ENCODE measurements at places on chromosomes 3 and 15.

DNA sequence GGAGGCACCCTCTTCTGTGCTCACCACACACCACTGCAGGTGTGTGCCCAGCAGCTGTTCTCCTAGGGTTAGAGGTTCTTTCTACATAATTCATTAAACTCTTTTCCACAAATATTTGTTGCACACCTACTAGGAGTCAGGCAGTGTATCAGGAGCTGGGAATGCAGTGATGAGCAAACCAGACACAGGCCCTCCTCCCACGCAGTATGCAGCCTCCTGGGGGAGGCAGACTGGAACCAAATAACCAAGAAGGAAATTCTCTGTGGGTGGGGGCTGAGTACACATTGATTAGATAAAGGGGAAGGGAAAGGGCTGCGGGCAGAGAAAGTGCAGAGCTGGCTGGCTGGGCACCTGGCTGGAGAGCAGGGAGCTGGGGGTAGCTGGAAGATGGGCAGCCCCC, 18.5 kb upstream of the C3orf22 start:
- no peak for DNase-seq

DNA sequence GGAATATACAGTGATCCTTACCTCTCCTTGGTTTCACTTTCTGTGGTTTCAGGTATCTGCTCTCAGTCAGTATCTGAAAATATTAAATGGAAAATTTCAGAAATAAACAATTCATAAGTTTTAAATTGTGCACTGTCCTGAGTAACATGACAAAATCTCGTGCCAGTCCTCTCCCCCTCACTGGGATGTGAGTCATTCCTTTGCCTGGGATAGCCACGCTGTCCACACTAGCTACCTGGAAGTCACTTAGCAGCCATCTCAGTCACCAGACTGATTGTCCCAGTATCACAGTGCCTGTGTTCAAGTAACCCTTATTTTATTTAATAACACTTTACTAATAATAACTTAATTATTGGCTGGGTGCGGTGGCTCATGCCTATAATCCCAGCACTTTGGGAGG, 15.3 kb upstream of the KLHL25 start:
- DNase-seq, result no peak

DNA sequence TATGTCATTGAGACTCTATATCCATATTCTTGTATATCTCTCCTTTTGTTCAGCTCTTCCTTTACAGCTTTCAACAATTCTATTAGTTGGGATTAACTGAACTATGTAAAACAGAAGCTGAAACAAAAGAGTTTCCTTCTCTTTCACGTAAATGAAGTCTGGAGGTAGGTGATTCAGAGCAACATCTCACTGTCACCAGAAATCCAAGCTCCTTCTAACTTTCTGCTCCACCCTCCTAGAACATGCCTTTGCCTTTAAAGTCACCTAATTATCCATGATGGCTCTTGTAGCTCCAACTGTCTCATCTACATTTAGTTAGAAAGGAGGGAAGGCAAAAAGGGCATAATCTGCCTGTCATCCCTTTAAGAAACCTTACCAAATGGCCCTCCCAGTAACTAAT, 458.2 kb upstream of the MDFIC2 start:
- DNase-seq, result no peak

DNA sequence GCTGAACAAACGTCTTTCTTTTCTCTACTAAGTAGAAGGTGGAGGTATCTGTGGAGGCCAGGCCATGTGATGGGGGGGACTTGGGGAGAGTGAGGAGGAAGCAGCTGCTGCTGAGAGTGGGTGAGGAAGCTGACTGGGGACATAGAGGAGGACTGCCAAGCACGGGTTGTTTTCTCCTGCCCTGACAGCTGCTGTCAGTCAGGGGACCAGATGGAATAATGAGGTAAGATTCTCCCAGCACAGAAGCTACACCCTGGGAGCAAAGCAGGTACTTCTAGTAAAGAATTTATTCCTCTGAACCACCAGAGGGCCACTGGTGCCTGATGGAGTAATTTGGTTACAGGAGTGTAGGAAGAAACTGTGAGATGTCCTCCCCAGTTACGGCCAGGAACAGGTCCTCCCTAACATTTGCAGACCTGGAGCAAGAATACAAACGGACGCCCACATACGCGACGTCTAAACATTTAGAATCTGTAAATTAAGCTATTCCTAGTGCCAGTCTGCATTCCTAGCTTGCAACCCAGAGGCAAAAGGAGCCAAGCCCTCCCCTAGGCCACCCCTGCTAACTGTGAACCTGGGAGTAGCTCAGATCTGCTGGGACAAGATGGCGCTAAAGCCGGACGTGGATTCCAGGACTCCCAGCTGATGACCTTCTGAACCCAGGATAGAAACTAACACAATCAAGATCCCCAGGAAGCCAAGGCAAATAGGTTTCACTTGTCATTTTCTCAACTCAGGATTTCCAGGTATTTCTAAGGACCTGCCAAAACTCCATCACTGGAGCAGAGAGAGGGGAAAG, 14.8 kb downstream of the CRYGS start:
- no peak for DNase-seq

DNA sequence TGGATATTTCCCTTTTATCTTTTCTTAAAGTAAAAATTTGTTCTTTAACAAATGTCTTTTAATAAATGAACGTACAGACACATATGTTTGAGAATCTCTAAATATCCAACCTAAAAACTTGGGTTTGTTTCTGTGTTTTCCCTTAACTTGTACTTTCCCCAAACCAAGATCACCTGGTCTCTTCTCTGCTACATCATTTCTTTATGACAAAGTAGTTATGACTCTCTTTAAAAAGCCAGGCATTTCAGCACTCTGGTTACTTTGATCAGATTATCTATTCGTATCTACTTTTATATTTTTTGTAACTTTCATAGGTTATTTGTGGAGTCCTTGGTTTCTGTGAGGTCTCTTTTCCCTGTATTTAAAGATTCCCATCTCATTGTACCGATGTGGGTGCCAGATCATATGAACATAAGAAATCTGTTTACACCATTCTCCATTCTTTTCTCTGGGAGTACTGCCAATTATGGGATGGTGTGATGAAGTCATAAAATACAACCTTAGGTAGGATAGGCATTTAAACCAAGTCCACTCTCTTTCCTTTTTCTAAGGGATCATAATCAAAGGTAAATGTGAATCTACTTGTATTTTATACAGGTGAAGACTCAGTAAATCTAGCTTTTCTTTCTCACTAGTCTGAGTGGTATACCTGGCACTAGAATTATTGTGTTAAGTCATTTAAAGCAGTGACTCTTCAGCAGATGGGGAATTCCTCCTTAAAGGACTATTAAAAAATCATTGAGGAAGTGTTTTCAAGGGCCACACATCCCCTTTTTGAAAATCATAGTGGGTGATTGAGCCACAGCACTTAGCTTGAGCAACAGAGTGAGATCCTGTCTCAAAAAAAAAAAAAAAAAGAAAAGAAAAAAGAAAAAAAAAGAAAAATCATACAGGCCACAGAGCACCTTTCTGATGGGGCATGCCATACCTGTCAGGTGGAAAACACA, 12.4 kb upstream of the NFKBIZ start:
- no peak for DNase-seq

GRCh38 chr15:41396111-41396510, 6.2 kb downstream of the NDUFAF1 start:
- DNase-seq, result no peak

GRCh38 chr3:141288336-141288990, 56.8 kb downstream of the PXYLP1 start:
- DNase-seq, result no peak

DNA sequence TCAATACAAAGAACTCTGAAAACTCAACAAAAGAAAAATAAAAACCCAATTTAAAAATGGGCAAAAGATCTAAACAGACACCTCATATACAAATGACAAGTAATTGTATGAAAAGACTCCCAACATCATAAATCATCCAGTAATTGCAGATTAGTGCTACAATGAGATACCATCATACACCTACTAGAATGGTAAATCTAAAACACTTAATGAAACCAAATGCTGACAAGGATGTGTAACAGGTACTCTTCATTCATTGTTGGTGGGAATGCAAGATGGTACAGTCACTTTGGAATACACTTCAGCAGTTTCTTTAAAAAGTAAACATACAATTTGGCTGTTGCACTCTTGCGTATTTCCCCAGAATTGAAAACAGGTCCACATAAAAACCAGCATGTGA, 68.4 kb downstream of the LHFPL4 start:
- DNase-seq, result no peak

- no peak for DNase-seq
Measured at GRCh38 chr3:13666781-13667709, 118.1 kb downstream of the FBLN2 start.

All from activated CD4-positive, alpha-beta T cell treated with anti-CD3 and anti-CD28 coated beads, Interleukin-2, amount 50 U/mL, for 48 hours (primary cell).